Sigmoid colon (tissue), 7 donors: ENCODE measurements at places on chromosomes 2 and 18. TPM values are rescaled to one million over a fixed set of nuclear protein-coding genes. Genes with fewer than 3 reads are reported as not detected.
A peak's percentile ranks its signal among the peaks of the same experiment; 100 is the strongest.

- H3K36me3 ChIP-seq, result no peaks in the 10 kb centered on the region
- no peak overlapping the region for H3K4me3 ChIP-seq
- H3K4me1 ChIP-seq, result no peaks in the 10 kb centered on the region
- DNase-seq, result peak; percentile 59
- H3K27ac ChIP-seq, result no peak overlapping the region
Observed at GRCh38 chr2:212832211-212833195, 293.9 kb upstream of the ERBB4 start.

- DNase-seq, result no peak
- H3K36me3 ChIP-seq, result peaks cover 7% of the 10 kb centered on the region
- no peak overlapping the region for H3K4me3 ChIP-seq
- peaks cover 4% of the 10 kb centered on the region for H3K4me1 ChIP-seq
- H3K27ac ChIP-seq, result no peak overlapping the region
Observed at GRCh38 chr2:39033980-39034379, 86.9 kb downstream of the SOS1 start.

DNA sequence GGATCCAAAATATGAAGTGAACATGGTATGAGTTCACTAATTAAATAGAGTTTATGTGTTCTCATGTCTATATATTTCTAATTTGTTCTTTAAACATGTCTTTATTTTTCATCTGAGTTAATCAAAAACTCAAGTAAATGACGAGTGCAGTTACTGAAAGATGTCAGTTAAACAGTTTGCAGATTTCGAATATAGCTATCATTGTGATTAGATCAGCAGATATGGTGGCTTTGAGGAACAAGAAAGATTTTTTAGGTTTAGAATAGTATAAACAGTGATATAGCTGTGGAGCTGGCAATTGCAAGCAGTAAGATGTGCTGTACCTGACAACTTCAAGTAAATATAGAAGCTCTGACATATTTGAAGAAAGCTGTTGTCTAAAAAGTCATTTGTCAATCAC lies 49.7 kb downstream of the TANK start:
- no peak overlapping the region for H3K4me3 ChIP-seq
- H3K4me1 ChIP-seq, result no peaks in the 10 kb centered on the region
- H3K36me3 ChIP-seq, result no peaks in the 10 kb centered on the region

DNA sequence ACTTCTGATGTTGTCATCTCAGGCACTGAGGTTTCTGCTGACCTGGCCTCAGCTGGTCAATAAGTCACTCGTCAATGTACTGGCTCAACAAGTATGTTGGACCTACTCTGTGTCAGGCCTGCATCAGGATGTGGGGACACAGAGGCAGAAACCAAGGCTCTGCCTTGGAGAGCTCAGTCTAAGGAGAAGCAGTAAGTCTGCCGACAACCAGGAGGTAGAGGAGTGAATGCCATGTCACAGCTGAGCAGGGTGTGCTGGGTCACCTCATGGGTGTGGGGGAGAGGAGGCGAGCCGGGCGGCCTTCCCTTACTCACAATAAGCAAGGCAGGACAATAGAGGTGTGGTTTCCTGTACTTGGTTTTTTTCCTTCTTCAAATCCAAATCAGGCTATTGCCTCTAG lies 75.8 kb downstream of the COLEC12 start:
- no peaks in the 10 kb centered on the region for H3K27me3 ChIP-seq
- no peaks in the 10 kb centered on the region for H3K4me1 ChIP-seq
- no peak for DNase-seq
- no peak overlapping the region for H3K27ac ChIP-seq
- H3K4me3 ChIP-seq, result no peak overlapping the region
- no peaks in the 10 kb centered on the region for H3K36me3 ChIP-seq

- no peaks in the 10 kb centered on the region for H3K27me3 ChIP-seq
- no peak overlapping the region for H3K27ac ChIP-seq
Observed at GRCh38 chr2:76268484-76268883, 557.8 kb upstream of the GCFC2 start.

GRCh38 chr2:172307800-172308199 lies 119.6 kb upstream of the ITGA6 start:
- no peaks in the 10 kb centered on the region for H3K27me3 ChIP-seq
- no peak for DNase-seq
- no peaks in the 10 kb centered on the region for H3K36me3 ChIP-seq
- H3K27ac ChIP-seq, result peak overlapping the region; percentile 32
- H3K4me3 ChIP-seq, result no peak overlapping the region

DNA sequence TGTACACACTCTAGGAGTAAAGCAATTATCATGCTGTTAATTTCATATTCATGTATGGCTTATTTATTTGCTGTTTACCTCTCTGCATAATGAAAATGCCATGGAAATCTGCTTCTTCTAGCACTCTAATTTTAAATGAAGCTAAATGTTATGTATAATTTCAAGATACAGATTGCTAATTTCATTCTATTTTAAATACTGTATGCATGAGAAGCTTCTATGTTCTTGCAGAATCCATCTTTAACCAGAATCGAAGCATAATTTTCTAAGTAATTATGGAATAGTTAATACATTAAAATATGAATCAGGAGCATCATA lies 127.2 kb downstream of the UBE2E3 start:
- no peak for DNase-seq
- H3K36me3 ChIP-seq, result no peaks in the 10 kb centered on the region
- H3K27ac ChIP-seq, result no peak overlapping the region
- no peaks in the 10 kb centered on the region for H3K27me3 ChIP-seq
- no peaks in the 10 kb centered on the region for H3K4me1 ChIP-seq
- H3K4me3 ChIP-seq, result no peak overlapping the region

DNA sequence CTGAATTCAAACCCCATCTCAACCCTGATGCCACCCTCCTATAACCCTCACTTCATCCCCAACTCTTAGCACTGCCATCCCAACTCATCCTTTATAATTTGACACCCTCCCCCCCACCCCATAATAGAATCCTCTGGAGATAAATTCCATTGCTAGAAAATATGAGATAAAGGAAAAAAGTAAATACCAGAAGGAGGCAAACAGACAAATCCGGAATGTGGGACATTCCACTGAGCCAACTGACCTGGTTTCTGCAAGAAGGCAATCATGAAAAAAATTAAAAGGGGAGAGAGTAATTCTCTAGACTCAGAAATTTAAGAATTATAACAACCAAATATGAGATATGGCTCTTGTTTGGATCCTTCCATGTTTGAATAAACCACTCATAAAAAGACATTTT lies 132.4 kb downstream of the CYP26B1 start:
- H3K4me1 ChIP-seq, result no peaks in the 10 kb centered on the region
- H3K27ac ChIP-seq, result no peak overlapping the region
- H3K4me3 ChIP-seq, result no peak overlapping the region
- no peak for DNase-seq
- no peaks in the 10 kb centered on the region for H3K36me3 ChIP-seq
- peaks cover 6% of the 10 kb centered on the region for H3K27me3 ChIP-seq

DNA sequence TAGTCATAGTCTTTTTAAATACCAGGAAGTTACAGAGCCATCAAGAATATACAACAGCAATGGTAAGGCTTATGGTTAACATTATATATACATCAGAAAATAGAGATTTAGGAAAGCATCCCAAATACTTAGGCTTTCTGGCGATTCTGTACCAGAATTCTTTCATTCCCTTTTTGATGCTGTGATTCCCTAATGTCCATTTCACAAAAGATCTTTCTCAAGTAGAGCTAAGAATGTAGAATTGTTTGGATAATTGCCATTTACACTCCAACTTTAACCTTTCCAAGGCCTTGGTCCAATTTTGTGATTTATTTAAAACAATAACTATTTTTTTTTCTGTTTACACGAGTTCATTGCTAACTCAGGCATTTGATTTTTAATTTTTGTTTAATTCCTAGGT lies 422.2 kb downstream of the MTX2 start:
- no peaks in the 10 kb centered on the region for H3K4me1 ChIP-seq
- H3K4me3 ChIP-seq, result no peak overlapping the region
- H3K27ac ChIP-seq, result no peak overlapping the region
- DNase-seq, result no peak

DNA sequence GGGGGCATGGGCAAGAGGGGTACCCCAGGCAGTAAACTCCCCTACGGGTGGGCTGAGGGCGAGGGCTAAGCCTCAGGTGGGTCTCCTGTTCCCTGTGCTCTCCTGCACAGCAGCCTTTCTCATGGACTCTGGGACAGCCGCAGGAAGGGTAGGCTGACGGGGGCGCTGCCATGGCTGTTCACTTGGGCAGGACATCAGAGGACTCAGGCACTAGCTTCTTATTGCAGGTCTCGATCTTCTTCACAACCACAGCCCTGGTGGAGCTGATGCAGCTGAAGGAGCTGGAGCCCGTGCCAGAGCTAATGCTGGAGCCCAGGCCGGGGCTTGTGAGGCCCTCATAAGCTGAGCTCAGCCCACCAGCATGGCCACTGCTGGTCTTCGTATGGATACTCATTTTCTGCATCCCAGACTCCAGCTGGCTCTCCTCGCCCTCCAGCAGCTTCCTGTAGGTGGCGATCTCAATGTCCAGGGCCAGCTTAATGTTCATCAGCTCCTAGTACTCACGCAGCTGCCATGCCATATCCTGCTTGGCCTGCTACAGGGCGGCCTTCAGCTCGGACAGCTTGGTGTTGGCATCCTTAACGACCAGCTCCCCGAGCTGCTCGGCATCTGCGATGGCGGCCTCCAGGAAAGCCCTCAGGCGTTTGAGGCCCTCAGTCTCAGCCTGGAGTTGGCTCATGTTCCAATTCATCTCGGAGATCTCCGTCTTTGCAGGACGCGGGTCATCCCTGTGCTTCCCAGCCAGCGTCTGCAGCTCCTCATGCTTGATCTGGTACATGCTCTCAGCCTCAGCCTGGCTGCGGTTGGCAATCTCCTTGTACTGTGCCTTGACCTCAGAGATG lies 359.8 kb upstream of the SETBP1 start:
- no peaks in the 10 kb centered on the region for H3K27me3 ChIP-seq
- no peak for DNase-seq

GRCh38 chr18:21262244-21262643 lies 20.2 kb downstream of the GREB1L start:
- no peaks in the 10 kb centered on the region for H3K36me3 ChIP-seq
- no peak for DNase-seq
- H3K4me1 ChIP-seq, result peaks cover 8% of the 10 kb centered on the region
- H3K27me3 ChIP-seq, result no peaks in the 10 kb centered on the region

DNA sequence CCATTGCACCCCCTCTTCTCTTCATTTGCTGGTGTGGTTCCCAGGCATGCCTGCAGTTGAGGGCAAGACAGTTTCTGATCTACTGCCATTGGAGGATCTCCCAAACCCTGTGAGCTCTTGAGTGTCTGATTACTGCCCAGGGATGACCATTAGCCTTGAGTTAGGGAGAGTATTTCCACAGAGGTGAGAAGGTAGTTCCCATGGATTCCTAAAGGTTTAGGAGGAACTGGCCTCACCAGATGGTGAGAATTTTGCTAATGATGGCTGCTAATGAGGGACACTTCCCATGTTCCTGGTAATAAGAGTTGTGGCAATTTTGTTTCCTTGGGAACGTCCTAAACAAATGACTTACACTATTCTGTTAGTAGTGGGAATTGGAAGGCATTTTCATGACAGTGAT lies 42.5 kb downstream of the PTPRM start:
- no peaks in the 10 kb centered on the region for H3K27me3 ChIP-seq
- no peaks in the 10 kb centered on the region for H3K36me3 ChIP-seq
- H3K27ac ChIP-seq, result peak overlapping the region; percentile 71

DNA sequence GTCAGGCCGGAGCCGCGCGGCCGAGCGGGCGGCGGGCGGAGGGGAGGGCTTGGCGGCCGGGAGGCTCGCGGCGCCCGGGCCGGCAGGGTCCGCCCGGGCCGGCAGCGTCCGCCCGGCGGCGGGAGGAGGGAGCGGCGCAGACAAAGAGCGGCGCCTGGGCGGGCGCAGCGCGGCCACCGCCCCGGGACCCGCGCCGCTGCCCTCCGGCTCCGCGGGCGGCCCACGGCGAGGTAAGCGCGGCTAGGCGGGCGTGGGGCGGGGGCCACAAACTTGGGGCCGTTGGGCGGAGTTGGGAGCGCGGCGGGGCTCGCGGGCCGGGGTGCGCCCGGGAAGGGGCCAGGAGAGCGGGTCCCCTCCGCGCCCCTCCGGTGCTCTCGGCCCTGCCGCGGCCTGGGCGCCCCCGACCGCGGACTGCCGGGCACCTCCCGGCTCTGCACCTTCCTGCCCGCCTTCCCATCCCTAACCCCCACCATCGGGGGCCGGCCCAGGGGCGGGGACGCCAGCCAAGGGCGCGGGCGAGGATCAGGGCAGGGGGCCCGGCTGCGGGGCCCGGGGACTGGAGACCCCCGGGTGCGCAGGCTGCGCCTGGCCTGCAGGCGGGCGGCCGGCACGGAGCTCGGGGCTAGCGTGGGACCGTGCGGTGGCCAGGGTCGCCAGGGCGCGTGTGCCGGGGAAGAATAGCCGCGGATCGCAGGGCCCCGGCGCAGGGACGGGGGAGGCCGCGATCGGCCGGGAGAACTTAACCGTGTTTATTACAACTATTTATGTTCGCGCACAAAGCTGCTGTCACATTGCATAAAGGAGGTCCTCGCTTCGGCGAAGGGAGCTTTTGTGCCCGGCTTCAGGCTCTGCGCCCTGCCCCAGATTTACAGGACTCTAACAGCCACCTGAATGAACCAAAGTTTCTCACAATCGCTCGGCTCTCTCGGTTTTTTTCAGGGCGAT lies at the start of gene NCK2:
Gene NCK2 (plus strand): TSS at position 4 of the 945 bp plus-strand sequence. CDS start 110,152 bp downstream, outside the sequence.
- peaks cover 31% of the 10 kb centered on the region for H3K4me1 ChIP-seq
- H3K36me3 ChIP-seq, result no peaks in the 10 kb centered on the region
- H3K27ac ChIP-seq, result peak within 1 kb of the TSS; percentile 93
- no peak for DNase-seq

DNA sequence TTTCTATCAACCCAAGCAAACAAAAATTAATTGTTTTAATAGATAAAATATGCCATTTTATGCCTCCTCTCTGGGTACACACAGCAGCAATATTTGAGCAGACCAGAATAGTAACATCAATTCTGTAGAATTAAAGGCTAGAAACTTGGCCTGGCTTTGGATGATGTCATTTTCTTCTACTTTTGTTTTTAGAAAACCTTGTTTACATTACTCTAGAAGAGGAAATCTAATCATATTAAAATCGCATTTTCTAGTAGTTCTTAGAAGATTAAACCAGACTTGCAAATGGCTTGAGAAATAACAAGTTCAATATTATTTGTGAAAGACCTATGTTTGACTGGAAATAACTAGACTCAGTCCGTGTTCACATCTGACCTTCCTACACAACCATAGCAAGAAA lies 102.3 kb upstream of the RFX8 start:
- H3K4me1 ChIP-seq, result no peaks in the 10 kb centered on the region
- DNase-seq, result no peak
- no peak overlapping the region for H3K27ac ChIP-seq
- H3K4me3 ChIP-seq, result no peak overlapping the region

The LIPG gene
- polyA plus RNA-seq, result 2.3 TPM

The ERCC3 gene
- 15.6 TPM for polyA plus RNA-seq

The B3GNT7 gene
- polyA plus RNA-seq, result 40.9 TPM

The DSG3 gene
- not detected for polyA plus RNA-seq

The PLEK gene
- 12.5 TPM for polyA plus RNA-seq

The FEV gene
- 6.0 TPM for polyA plus RNA-seq
